ENCODE measurements at places on chromosomes 11 and 22. TPM values are rescaled to one million over a fixed set of nuclear protein-coding genes. Genes with fewer than 3 reads are reported as not detected.

DNA sequence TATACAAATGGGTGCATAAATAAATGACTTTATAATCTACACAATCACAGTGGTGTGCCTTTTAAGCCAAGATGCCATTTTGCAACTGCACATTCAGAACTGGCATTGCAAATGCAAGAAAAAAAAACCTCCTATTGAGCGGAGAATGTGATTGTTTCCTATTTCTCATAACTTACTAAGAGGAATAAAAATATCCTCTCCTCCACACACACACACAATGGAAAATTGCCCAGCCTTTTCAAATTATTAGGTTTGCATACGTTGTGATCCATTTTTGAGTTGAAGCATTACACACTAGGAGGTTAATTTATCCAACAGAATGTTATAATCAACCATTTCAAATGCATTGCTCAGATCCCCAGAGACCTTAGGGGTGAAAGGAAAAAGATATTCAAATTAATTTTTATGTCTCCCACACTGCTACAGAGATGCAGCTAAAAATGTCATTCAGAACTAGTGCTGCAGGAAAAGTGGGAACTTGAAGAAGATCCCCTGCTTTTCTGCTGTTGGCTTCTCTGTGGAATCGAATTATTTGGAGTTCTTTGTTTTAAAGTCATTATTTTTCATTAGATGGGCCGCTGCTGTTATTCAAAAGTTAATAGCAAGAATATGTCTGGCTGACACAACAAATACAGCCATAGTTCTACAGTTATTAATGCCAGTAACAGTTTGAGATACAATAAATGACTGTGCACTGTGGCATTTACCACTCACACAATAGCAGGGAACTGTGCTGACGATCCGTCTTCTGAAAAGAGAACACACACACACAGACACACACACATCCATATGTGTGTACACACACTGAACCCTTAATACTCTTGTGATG is 299.9 kb upstream of the ANO5 start:
- peak overlapping the region; percentile 29 for H3K27ac ChIP-seq
- DNase-seq = no peak
- peaks cover 4% of the 10 kb centered on the region for H3K4me1 ChIP-seq
- H3K27me3 ChIP-seq = no peaks in the 10 kb centered on the region
- H3K36me3 ChIP-seq = no peaks in the 10 kb centered on the region
- H3K4me3 ChIP-seq = no peak overlapping the region

Gene TIMM10
- total RNA-seq = 79.8 TPM

- H3K4me1 ChIP-seq = no peaks in the 10 kb centered on the region
- H3K36me3 ChIP-seq = peaks cover 40% of the 10 kb centered on the region
- peak overlapping the region; percentile 92 for H3K4me3 ChIP-seq
- H3K27ac ChIP-seq = no peak overlapping the region
- peaks cover 12% of the 10 kb centered on the region for H3K27me3 ChIP-seq
These were observed 1.2 kb downstream of the EIF4ENIF1 start for GRCh38 chr22:31488346-31488883.

DNA sequence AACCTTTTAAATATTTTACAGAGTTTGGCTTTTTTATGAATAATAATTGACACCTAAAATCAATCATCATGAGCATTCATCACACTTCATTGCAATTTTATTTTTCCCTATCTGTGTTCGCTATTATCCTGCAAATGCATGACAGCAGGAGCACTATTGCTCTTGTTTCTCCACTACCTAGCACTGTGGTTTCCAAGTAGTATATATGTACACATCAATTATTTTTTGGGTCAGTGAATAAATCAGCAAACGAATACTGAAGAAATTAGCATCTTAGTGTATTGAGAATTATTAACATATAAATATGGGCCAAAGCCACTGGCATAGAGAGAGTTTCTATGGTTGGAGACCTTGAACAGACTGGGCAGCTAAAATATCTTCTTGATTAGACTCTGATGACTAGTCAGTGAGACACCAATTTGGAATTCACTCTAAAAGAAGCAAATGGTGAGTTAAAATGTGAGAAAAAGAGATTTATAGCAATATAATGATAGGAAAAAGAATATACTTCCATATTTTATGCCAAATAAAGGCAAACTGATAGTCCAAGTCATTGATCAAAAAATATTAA is 731.1 kb upstream of the LUZP2 start:
- no peaks in the 10 kb centered on the region for H3K4me1 ChIP-seq
- no peak overlapping the region for H3K27ac ChIP-seq
- no peak for DNase-seq
- H3K36me3 ChIP-seq = no peaks in the 10 kb centered on the region

Gene MS4A3
- total RNA-seq = not detected

- peaks cover 3% of the 10 kb centered on the region for H3K4me1 ChIP-seq
- DNase-seq = no peak
- H3K36me3 ChIP-seq = no peaks in the 10 kb centered on the region
- no peak overlapping the region for H3K4me3 ChIP-seq
These were observed 63.3 kb upstream of the BMAL1 start for GRCh38 chr11:13214276-13214675.

Gene LDLRAD3
- 27.8 TPM for total RNA-seq

Gene GAS2
- total RNA-seq = 4.5 TPM

Gene RIMBP3B
- total RNA-seq = not detected

- H3K4me1 ChIP-seq = no peaks in the 10 kb centered on the region
- no peak for DNase-seq
- no peak overlapping the region for H3K4me3 ChIP-seq
- H3K27ac ChIP-seq = no peak overlapping the region
- H3K27me3 ChIP-seq = no peaks in the 10 kb centered on the region
These were observed 229.9 kb upstream of the PITPNB start for GRCh38 chr22:28148816-28149465.

- H3K27me3 ChIP-seq = peaks cover 19% of the 10 kb centered on the region
- no peak overlapping the region for H3K27ac ChIP-seq
- peak overlapping the region; percentile 78 for H3K4me3 ChIP-seq
These were observed 40.2 kb downstream of the DIXDC1 start for GRCh38 chr11:111977146-111978027.

DNA sequence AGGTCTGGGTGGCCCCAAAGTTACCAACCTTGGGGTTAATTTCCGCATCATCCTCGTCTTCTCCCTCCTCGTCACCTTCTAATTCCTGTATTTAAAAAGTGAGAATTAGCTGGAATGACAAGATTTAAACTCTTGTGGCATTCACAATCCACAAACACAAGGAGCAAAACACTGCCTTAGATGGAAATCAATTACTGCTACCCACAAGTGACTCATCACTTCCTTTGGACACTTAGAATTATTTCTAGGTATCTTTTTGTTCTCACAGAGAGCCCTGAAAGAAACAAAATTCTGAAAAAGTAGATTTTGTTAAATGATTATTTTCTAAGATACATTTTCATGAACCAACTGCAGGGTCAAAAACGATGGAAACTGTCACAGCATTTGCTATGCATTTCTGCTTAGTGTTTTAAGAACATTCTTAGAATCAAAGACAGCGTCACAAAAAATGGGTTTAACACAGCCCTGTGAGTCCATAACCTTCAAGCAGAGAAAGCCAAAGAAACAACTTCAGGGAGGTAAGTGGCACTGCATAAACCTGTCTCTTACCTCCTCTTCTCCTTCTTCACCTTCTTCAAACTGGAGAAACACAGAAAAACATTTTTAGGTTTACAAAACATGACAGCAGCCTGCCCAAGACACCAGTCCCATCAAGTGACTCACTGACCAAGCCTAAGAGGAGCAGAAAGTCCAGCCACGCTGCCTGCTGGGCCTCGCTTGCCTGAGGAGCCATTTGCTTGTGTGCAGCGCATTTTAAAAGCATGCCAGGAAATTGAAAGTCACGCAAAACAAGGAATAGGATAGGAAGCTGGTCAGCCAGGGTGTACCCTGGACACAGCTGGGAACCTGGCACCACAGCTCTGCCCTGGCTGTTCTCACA is 22.3 kb upstream of the PHLDA2 start:
- peaks cover 2% of the 10 kb centered on the region for H3K4me1 ChIP-seq
- H3K27me3 ChIP-seq = no peaks in the 10 kb centered on the region
- H3K36me3 ChIP-seq = peaks cover 98% of the 10 kb centered on the region
- DNase-seq = peak; percentile 28

DNA sequence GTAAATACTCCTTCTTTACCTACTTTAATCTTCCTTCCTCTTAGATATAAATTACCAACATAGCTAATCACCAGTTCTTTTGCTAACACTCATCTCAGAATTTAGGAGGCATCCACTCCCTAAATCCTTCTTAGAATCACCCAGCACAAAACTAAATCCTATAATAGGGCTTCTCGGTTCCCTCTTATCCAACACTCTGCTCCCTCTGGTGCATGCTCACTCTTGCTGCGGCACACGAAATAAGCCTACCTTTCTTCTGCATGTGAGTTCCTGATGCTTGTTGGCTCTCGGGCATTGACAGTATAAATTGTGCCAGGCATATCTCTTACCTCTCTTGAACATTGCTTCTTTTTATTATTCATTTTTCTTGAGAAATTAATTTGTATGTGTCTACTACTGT is 61.0 kb downstream of the OR5AK2 start:
- DNase-seq = no peak
- H3K36me3 ChIP-seq = no peaks in the 10 kb centered on the region
- no peaks in the 10 kb centered on the region for H3K27me3 ChIP-seq
- no peak overlapping the region for H3K27ac ChIP-seq
- no peak overlapping the region for H3K4me3 ChIP-seq

GRCh38 chr11:29448246-29448877 is 568.5 kb downstream of the KCNA4 start:
- H3K36me3 ChIP-seq = no peaks in the 10 kb centered on the region
- H3K4me3 ChIP-seq = no peak overlapping the region
- DNase-seq = peak; percentile 59
- H3K4me1 ChIP-seq = no peaks in the 10 kb centered on the region
- no peaks in the 10 kb centered on the region for H3K27me3 ChIP-seq

DNA sequence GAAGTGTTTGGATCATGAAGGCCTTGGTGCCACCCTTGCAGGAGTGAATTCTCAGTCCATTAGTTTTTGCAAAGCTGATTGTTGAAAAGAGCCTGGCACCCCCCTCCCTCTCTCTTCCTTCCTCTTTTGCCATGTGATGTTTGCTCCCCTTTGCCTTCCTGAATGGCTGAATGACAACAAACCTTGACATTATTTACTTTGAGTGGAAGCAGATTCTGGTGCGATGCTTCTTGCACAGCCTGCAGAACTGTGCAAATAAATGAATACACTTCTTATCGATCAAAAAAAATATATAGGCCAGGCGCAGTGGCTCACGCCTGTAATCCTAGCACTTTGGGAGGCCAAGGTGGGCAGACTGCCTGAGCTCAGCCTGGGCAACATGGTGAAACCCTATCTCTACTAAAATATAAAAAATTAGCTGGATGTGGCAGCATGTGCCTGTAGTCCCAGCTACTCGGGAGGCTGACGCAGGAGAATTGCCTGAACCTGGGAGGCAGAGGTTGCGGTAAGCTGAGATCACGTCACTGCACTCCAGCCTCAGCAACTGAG is 2.0 kb upstream of the NARS2 start:
- peaks cover 3% of the 10 kb centered on the region for H3K36me3 ChIP-seq
- no peak overlapping the region for H3K4me3 ChIP-seq
- no peaks in the 10 kb centered on the region for H3K4me1 ChIP-seq
- DNase-seq = no peak

Gene CELSR1
- total RNA-seq = 27.6 TPM

GRCh38 chr11:2678396-2678795 is 21.4 kb downstream of the KCNQ1OT1 start:
- no peaks in the 10 kb centered on the region for H3K27me3 ChIP-seq
- DNase-seq = no peak
- H3K4me3 ChIP-seq = no peak overlapping the region

- H3K4me1 ChIP-seq = no peaks in the 10 kb centered on the region
- no peak overlapping the region for H3K27ac ChIP-seq
- H3K36me3 ChIP-seq = peaks cover 19% of the 10 kb centered on the region
- peaks cover 17% of the 10 kb centered on the region for H3K27me3 ChIP-seq
These were observed 806 bp upstream of the SAAL1 start for GRCh38 chr11:18106688-18107087.

GRCh38 chr11:92707173-92707619 is 262.3 kb upstream of the MTNR1B start:
- no peak for DNase-seq
- H3K4me1 ChIP-seq = no peaks in the 10 kb centered on the region
- no peaks in the 10 kb centered on the region for H3K27me3 ChIP-seq
- no peaks in the 10 kb centered on the region for H3K36me3 ChIP-seq
- H3K4me3 ChIP-seq = no peak overlapping the region

Gene CDKN1C
- total RNA-seq = 60.9 TPM

DNA sequence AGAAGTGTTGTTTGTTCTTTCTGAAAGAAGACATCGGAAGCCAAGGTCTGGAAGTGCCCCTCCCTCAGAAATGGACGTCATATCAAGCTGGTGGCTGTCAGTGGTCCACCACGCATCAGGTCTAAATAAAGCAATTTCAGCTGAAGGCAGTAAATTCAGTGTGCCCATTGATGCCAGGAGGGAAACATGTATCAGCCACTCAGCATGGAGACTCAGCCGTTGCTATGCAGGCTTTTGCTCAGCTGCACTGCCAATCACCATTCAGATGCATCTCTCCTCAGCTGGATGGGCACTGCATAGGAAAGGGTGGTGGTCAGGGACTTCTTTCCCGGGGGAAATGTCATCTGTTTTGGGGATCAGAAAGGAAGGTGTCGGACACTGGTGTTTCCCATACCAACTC is 878.2 kb downstream of the NTM start:
- H3K4me1 ChIP-seq = no peaks in the 10 kb centered on the region
- no peak for DNase-seq
- no peaks in the 10 kb centered on the region for H3K36me3 ChIP-seq
- no peak overlapping the region for H3K4me3 ChIP-seq
- no peak overlapping the region for H3K27ac ChIP-seq
- H3K27me3 ChIP-seq = no peaks in the 10 kb centered on the region

DNA sequence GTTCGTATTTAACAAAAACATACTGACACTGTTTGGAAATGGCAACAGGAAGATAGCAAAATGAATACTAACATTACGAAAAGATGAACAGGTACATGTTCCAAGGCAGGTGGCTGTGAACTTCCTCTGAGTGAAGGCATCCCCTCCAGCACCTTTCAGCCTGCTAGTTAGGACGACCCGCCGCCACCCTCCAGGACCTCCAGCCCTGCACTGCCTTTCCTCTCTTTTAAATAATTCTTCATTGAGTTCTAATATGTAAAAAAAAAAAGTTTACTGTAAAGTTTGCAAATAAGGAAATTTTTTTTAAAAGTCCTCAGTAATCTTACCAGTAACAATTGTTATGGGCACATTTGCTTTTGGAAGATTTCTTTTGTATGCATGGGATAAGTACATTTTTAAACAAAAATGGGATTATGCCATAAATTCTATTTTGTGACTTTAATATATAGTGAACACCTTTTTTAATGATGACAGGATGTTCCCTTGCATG is 6.0 kb downstream of the NEAT1 start:
- peaks cover 4% of the 10 kb centered on the region for H3K4me1 ChIP-seq
- H3K27me3 ChIP-seq = no peaks in the 10 kb centered on the region
- H3K36me3 ChIP-seq = peaks cover 13% of the 10 kb centered on the region
- H3K27ac ChIP-seq = no peak overlapping the region
- peak overlapping the region; percentile 83 for H3K4me3 ChIP-seq
- DNase-seq = no peak

- H3K4me1 ChIP-seq = peaks cover 9% of the 10 kb centered on the region
- H3K27ac ChIP-seq = no peak overlapping the region
- H3K4me3 ChIP-seq = no peak overlapping the region
- DNase-seq = no peak
- H3K27me3 ChIP-seq = no peaks in the 10 kb centered on the region
These were observed 16.4 kb downstream of the MMP20 start for GRCh38 chr11:102608699-102609098.
